ENCODE measurements at places on chromosomes 1 and 21.

GRCh38 chr1:94727846-94728715 lies 92.1 kb upstream of the SLC44A3 start:
- no peak for DNase-seq

GRCh38 chr21:45577801-45578175 lies 35.5 kb upstream of the SLC19A1 start:
- DNase-seq: no peak

- no peak for DNase-seq
Observed at GRCh38 chr1:217620814-217621213, 10.1 kb downstream of the GPATCH2 start.

DNA sequence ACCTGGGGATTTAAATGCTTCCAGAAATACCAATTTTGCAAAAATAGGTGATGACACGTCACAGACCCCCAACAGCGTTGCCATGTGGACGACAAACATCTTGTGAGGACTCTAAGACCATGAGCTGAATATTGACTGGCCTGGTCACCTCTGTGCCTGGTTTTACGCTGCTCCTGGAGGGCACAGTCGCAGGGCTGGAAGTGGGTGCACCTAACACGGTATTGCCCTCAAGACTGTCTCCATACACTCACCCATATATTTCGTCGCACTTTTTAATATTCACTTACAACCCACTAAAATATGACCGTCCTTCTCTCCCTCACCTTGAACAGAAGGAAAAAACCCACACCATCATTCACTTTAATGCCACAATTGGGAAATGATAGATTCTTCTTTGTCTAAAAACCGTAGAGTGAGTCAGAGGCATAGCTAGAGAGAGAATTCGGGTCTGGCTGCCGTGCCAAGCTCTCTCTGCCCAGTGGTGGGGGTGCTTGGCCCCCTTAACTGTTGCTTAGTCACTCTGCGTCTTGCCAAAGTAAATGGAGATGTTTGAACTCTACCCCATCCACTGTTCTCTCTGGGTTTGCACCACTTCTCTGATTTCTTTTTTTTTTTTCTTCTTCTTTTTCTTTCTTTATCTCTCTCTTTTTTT lies 40.8 kb upstream of the UTS2 start:
- DNase-seq: no peak

DNA sequence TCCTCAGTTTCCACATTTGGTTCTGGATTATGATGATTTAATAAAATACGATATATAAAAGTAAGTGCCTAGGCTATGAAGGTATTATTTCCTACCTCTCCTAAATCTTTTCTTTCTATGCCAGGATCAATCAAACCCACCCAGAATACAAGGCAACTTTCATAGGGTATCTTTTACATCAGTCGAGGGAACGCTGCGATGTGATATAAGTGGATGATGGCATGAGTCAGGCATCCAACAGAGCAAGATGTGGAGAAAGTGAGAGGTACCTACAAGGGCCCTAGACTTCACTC lies 781 bp downstream of the TTLL7 start:
- no peak for DNase-seq

- DNase-seq: no peak
Observed at GRCh38 chr1:180040034-180040433, 85.4 kb downstream of the CEP350 start.

GRCh38 chr21:40386294-40386911 lies 460.6 kb downstream of the DSCAM start:
- no peak for DNase-seq

DNA sequence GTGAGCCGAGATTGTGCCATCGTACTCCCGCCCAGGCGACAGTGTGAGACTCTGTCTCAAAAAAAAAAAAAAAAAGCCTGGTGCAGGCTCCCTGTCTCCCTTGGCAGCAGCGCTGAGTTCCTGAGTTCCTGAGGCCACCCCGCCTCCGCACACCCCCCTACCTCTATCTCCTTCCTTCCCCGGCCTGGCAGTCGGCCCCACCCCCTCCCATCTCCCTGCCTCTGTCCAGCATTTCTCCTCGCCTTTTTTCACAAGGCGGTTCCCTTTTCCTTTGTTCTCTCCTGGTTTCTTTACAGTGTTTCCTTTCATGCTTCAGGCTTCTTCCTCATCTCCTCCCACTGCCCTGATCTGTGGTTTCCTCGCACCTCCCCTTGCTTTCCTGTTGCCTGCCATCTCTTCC lies 2.7 kb downstream of the RORC start:
- peak; percentile 16 for DNase-seq

GRCh38 chr1:172352435-172352834 lies 68.0 kb upstream of the C1orf105 start:
- no peak for DNase-seq

DNA sequence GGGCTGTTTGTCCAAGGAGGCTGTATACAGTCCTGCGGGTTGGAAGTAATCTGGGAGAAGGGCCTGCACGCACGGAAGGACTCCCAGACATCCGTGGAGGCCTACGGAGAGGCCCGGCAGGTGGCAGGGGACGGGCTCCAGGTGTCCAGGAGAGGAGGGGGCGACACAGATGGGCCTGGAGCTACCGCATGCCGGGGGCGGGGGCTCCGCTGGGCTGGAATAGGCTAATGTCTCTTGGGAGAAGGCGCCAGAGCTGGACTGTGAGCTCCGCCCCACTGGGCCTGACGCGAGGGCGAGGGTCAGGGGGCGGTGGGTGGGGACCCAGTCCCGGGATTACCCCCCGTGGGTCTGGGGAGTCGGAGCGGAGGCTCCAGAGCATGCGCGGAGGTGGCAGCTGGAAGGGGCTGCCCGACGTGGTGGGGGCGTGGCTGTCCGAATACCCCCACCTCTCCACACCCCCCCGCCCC lies 659 bp downstream of the AGO1 start:
- peak; percentile 65 for DNase-seq

GRCh38 chr1:102628109-102628613 lies 480.2 kb downstream of the COL11A1 start:
- DNase-seq: no peak

- no peak for DNase-seq
Observed at GRCh38 chr1:227951624-227952373, 4.1 kb upstream of the WNT9A start.

GRCh38 chr1:228289239-228289849 lies 81.5 kb downstream of the OBSCN start:
- no peak for DNase-seq

GRCh38 chr21:23218667-23219066 lies 2220.5 kb downstream of the NCAM2 start:
- DNase-seq: no peak

DNA sequence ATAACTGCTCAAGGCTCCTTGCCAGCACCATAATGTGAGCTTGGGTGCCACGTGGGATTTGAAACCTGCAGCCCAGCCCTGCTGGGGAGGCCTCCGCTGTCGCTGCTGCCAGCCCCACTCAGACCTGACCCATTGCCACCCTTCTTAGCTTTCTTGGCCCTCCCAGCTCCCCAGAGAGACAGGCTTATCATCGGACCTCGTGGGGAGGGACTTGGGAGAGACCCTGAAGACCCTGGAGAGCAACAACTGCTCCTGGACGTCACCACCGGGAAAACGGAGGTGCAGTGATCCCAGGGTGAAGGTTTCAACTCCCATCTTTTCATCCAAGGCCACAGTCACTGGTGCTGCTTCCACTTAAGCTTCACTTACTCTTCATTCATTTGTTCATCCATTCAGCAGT lies 596.1 kb downstream of the PTPRU start:
- DNase-seq: no peak

Data from NCI-H1436 (cell line).